ENCODE measurements at places on chromosomes 16 and 17.

DNA sequence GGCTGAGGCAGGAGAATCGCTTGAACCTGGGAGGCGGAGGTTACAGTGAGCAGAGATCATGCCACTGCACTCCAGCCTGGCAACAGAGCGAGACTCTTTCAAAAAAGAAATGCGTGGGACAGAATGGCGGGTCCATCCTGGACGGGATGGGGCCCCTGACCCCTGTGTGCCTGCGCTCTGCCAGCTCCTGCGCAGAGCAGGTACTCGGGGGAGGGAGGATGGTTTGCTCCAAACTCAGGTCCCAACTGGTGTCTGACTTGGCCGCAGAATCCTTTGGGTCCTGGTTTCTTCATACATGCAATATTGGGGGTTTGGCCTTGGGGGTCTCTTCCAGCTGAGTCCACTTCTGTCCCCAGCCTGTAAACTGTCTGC, 10.4 kb downstream of the CHMP6 start:
- DNase-seq, result no peak

GRCh38 chr16:11980136-11980844, 3.8 kb downstream of the SNX29 start:
- no peak for DNase-seq

GRCh38 chr16:2008009-2008526, 1.6 kb downstream of the ZNF598 start:
- DNase-seq, result no peak

- DNase-seq, result peak; percentile 34
These were observed 2.9 kb upstream of the GSDMB start for GRCh38 chr17:39921323-39921722.

GRCh38 chr17:64368277-64368676, 22.4 kb downstream of the PECAM1 start:
- no peak for DNase-seq

DNA sequence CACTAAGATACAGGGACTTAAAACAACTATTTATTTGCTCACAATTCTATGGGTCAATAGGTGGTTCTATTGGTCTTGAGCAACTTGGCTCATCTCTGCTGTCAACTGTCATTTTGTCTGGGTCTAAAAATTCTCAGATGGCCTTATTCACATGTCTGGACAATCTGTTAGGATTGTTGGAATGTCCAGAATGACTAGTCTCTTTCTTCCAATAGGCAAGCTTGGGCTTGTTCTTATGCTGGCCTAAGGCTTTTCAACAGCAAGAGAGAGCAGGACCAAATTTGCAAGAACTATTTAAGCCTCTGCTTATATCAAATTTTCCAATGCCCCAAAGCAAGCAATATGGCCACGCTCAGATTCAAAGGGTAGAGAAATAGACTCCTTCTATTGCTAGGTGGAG, 240.9 kb downstream of the KIF2B start:
- no peak for DNase-seq

DNA sequence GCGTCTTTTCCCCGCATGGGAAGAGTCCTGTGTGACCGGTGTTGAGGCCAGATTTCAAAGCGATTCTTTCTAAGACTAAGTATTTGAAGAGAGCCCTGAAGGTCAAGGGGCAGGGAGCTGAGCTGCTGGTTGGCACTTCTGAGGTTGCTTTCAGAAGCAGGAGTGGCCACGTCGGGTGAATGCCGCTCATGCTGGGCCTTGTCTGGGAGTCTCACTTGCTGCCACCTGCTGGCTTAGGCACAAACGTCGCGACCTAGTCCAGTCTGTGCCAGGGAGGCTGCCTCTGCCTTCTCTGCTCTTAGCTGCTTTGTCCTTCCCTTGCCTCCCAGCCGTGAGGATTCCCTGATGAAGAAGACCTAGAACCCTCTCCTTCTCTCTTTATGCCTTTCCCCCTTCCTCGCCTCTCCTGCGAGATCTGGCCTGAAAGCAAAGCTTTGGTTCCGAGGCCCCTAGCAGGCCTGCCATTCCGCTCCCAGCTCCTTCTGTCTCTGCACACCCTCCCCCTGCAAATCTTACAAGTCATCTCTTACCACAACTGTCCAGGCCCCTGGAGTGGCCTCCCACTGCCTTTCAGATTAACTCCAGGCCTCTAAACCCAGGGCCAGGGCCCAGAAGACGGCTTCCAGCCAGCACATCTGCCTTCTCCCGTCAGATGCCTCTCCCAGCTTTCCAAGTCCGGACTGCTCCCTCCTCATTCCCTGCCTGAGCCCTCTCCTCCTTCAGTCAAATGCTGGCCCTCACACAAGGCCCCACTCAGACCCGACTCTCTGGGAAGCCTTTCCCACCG, 11.4 kb downstream of the CTNS start:
- peak; percentile 44 for DNase-seq

- DNase-seq, result no peak
These were observed 55.4 kb downstream of the JPH3 start for GRCh38 chr16:87657621-87658192.

DNA sequence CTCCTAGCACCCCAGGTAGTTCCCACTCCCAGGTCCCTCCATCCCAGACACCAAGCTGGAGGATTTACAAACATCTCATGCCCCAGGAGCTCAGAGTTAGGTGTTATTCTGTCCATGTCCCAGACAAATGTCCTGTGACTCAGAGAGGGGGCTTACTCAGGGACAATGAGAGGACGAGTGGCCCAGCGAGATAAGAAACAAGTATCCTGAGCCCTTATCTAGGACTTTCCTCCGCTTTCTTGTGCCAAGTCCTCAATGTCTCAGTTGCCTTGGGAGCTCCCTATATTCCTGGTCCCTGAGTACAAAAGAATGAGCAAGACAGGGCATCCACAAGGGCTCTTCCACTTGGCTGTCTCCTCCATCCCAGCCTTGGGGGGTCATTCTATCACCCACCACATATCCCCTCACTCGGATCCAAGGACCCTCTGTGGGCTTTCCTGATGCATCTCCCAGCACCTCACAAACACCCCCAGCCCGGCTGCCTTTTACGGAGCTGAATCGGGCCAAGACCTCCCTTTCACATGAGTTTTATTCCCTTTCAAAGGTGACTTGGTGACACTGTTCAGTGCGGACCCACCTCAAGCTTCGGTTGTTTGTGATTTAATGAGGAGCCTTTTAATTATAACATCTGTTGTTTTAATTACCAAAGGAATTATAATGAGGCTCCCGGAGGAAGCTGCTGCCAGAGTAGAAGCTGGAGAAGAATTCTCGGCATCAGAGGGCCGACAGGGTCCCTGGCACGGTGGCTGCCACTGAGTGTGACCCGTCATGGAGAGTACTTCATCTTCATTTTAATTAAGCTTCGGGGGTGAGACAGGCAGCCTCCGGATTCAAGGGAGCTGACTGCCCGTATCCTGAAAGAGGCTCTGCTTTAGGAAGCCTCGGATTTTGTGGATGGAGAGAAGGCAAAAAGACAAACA, 121.5 kb downstream of the WSCD1 start:
- DNase-seq, result no peak

GRCh38 chr17:74163836-74164235, 39.6 kb upstream of the RPL38 start:
- DNase-seq, result no peak
